ENCODE measurements at places on chromosomes 5 and 9.
A peak's percentile ranks its signal among the peaks of the same experiment; 100 is the strongest.

DNA sequence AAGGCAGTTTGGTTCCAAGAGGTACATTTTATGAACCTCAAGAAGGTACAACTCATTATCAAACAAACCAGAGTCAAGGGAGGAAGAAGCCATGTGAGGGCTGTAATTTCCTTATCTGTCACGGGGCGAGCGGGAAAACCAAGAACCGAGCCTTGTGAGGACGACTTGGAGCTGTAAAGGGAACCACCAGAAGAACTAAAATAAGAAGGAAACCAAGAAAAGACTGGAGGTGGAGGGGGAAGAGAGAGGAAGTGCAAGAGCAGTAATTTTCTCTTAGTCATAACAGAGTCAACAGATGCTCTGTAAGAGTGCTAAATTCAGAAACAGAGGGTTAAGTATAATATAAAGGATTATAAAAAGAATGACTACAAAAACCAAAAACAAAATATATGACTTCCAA lies 127.1 kb downstream of the DIRAS2 start:
- no peak for DNase-seq

DNA sequence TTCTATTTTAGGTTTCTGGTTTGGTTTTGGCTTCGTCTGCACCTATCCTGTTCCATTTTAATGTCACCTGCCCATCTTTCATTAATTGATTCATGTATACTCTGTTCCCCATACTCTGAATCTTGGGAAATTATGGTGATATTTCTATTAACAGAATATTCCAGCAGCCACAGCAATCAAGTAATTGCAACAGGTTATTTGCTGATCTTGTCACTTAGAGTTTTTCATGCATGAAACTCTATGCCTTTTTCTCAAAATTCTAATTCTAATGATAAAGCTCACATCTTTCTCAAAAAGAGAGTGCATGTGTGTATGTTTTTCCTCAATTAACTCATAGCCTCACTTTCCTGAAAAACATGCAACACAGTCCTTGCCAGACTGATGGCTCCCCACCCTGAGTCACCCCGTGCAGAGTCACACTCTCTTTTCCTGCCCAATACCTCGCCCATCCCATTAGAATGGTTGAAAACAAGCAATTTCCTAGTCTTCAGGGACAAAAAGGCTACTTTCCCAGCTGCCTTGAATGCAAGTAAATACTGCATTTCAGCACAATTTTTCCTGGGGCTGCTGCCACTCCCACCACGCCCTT lies 15.6 kb downstream of the GFRA3 start:
- DNase-seq = no peak

- peak; percentile 76 for DNase-seq
Observed at GRCh38 chr5:54515634-54516033, 1.9 kb upstream of the SNX18 start.

DNA sequence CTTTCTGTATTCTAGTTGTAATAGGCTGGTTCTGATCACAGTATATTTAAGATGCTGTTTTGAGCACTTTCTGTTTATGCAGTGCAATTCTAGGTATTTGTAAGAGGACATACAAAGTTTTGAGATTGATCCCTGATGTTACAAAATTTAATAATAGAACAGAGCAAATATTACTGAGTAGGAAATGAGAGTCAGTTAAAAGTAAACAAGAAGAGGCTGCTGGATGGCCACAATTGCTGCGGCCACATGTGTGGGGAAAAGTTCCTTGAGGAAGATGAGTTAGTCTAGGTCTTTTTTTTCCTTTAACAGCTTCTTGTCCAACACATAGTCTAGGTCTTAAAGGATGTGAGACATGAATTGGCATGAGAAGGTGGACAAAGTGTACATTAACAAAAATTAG lies 11.3 kb downstream of the EHMT1 start:
- DNase-seq = no peak

- no peak for DNase-seq
Observed at GRCh38 chr5:174281855-174282254, 236.3 kb downstream of the NSG2 start.

GRCh38 chr9:78714576-78714975 lies 417.7 kb downstream of the PSAT1 start:
- no peak for DNase-seq
